ENCODE measurements at places on chromosomes 1 and 21. TPM values are rescaled to one million over a fixed set of nuclear protein-coding genes. Genes with fewer than 3 reads are reported as not detected.

DNA sequence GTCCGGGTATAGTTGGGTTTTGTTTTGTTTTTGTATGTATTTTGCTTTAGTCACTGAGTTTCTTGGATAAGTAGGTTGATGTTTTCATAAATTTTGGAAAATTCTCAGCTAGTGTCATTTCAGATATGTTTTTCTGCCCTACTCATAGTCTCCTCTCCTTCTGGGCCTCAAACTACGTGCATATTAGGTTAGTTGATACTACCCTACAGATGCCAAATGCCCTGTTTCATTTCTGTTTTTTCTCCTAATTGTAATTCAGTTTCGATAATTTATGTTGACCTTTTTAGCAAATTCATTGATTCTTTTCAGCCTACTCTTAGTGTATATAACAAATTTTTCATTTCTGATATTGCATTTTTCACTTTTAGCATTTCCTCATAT lies 268.6 kb upstream of the RGS18 start:
- no peaks in the 10 kb centered on the region for H3K36me3 ChIP-seq
- H3K4me1 ChIP-seq = no peaks in the 10 kb centered on the region
- H3K27ac ChIP-seq = no peak overlapping the region
- H3K4me3 ChIP-seq = no peak overlapping the region
- no peak for DNase-seq

- H3K27ac ChIP-seq = no peak overlapping the region
- no peaks in the 10 kb centered on the region for H3K27me3 ChIP-seq
- DNase-seq = no peak
- H3K36me3 ChIP-seq = no peaks in the 10 kb centered on the region
Observed at GRCh38 chr1:202811296-202812175, 782 bp downstream of the PCAT6 start.

GRCh38 chr21:41068496-41068895 lies 99.5 kb upstream of the BACE2 start:
- no peaks in the 10 kb centered on the region for H3K36me3 ChIP-seq
- peaks cover 4% of the 10 kb centered on the region for H3K4me1 ChIP-seq
- H3K27ac ChIP-seq = no peak overlapping the region
- no peak for DNase-seq
- no peak overlapping the region for H3K4me3 ChIP-seq
- peaks cover 4% of the 10 kb centered on the region for H3K27me3 ChIP-seq

GRCh38 chr1:84693005-84693404 lies 2.7 kb upstream of the SSX2IP start:
- DNase-seq = no peak
- no peaks in the 10 kb centered on the region for H3K36me3 ChIP-seq
- peaks cover 17% of the 10 kb centered on the region for H3K4me1 ChIP-seq
- no peak overlapping the region for H3K27ac ChIP-seq

Gene SFN
- not detected for total RNA-seq

Data from gastrocnemius medialis (tissue), 4 donors.